ENCODE measurements at places on chromosomes 6 and 20.

DNA sequence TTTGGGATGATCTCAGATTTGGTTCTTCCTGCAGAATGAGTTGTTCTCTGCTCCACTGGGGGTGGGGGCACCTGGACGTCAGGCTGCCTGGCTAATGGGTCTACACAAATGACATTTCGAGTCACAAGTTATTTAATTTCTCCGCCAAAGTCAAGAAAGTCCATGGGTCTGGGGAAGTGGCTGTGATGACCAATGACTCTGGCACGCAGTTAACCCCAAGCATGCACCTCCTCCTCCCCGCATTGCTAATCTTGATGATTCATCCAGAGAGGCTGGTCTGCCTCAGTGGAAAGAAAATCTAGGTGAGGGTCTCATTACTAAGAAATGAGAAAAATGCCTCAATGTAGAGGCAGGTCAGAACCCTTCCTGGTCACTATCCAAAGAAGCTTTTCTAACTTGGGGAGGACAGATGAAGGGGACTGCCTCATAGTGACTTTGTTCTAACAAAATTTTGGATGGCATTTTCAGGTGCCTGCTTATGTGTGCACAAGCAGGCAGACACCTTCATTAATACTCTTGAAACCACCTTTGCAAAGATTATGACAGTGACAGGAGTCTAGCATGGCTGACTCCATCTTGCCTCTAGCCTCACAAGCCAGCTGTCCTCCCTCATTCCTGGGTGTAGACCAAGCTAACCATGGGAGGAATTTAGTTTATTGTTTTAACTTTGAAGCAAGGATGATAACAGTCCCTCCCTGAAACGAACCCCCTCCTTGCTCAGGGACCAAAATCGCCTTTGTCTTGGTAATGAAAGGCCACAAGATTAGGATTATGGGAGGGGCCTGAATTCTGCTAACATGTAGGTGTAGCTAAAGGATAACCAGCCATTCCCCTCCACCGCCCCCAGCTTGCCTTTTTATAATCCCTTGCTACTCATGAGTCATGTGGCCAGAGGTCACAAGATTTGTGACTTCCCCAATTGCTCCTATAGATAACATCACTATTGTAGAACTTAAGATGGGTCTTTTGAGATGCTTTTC, 98.6 kb upstream of the MRPS10 start:
- no peak for DNase-seq

GRCh38 chr6:42313038-42313437, 95.4 kb upstream of the MRPS10 start:
- DNase-seq: no peak

GRCh38 chr20:25050082-25050481, 7.9 kb downstream of the ACSS1 start:
- no peak for DNase-seq

DNA sequence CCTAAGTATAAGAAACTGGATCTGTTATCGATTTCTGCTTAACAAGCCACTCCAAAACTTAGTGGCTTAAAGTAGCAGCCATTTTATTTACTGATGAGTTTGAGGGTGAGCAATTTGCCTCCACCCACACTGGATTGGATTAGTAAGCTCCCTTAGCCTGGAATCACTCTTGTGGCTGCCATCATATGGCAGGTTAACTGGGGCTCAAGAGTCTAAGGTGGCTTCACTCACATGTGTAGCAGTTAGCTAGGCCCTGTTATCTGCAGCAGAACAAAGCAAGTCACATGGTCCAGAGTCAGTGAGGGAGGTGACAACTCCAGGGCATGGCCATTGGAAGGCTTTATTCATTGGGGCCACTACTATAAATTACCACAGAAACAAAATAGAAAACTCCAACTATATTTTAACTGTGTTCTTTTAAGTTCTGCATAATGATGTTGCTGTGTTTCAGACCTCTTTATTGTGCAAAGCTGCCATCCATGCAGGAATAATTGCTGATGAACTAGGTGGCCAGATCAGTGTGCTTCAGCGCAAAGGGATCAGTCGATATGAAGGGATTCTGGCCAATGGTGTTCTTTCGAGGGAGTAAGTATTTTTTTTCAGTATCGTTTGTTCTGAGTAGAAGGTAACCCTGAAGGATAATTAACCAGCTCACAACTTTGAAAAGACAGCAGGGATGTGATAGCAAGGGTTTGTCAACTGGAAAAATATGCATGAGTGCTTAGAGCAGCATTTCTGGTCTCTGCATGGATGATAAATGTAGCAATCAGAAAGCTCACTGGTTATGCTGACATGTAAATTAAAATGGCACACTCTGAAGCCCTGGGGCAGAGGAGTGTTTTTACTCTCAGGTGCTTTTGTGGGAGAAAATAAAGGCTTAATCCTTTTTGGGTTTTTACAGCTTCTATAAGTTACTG, 49.6 kb downstream of the DCBLD1 start:
- DNase-seq: no peak

DNA sequence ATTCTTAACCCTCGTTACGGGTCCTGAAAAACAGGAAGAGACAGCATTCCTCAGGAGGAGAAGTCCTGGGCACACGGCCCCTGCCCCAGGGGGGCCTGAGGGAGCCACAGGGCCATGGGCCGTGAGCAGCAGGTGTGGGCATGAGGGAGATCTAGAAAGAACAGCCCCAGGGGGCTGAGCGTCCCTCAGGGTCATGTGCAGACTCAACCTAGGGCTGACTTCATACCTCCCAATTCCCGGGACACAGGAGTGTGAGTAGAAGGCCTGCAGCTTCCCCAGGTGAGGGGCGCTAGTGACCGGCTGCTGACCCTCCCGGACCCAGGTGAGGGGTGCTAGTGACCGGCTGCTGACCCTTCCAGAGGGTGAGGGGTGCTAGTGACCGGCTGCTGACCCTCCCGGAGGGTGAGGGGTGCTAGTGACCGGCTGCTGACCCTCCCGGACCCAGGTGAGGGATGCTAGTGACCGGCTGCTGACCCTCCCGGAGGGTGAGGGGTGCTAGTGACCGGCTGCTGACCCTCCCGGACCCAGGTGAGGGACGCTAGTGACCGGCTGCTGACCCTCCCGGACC, 35.1 kb downstream of the FRMD1 start:
- DNase-seq: no peak

- DNase-seq: no peak
Measured at GRCh38 chr20:52313341-52313963, 121.9 kb upstream of the ZFP64 start.
